ENCODE measurements at places on chromosomes 13 and 19. TPM values are rescaled to one million over a fixed set of nuclear protein-coding genes. Genes with fewer than 3 reads are reported as not detected.

- ATAC-seq, result no peak
Measured at GRCh38 chr13:41458761-41459431, 1.5 kb downstream of the RGCC start.

DNA sequence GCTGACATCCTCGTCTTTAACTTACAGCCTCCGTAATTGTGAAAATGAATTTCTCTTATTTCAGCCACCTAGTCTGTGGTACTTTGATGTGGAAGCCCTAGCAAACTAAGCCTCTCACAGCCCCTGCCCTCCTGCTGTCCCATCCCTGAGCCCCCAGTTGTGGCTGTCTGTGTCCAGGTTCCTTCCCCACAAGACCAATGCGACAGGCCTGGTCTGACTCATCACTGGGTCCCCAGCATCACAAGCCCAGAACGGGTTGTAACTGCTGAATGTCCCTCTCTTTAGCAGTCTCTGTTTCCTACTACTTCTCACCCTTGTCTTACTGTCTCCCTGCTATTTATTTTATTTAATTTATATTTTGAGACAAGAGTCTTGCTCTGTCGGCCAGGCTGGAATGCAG, 5.7 kb downstream of the POU2F2 start:
- ATAC-seq, result no peak

- ATAC-seq, result no peak
Measured at GRCh38 chr13:98427331-98427995, 149.4 kb downstream of the STK24 start.

- ATAC-seq, result no peak
Measured at GRCh38 chr13:23203516-23203915, 22.7 kb downstream of the SGCG start.

- no peak for ATAC-seq
Measured at GRCh38 chr19:42577016-42577415, 17.7 kb downstream of the CEACAM8 start.

The MBD3L2 gene
- not detected for total RNA-seq

The HAUS8 gene
- 35.2 TPM for total RNA-seq

Measured in activated T-helper 17 cell treated with anti-CD3 and anti-CD28 coated beads, Interleukin-2, amount 50 U/mL, for 72 hours (primary cell).